ENCODE measurements at places on chromosomes 7 and 10. TPM values are rescaled to one million over a fixed set of nuclear protein-coding genes. Genes with fewer than 3 reads are reported as not detected.

ZNF503 gene
- total RNA-seq, result 10.4 TPM

- no peak overlapping the region for H3K4me3 ChIP-seq
- H3K27ac ChIP-seq, result no peak overlapping the region
- H3K36me3 ChIP-seq, result peaks cover 21% of the 10 kb centered on the region
- DNase-seq, result no peak
These were observed 229.4 kb downstream of the TNS3 start for GRCh38 chr7:47352394-47352968.

- H3K27me3 ChIP-seq, result no peaks in the 10 kb centered on the region
- no peaks in the 10 kb centered on the region for H3K4me1 ChIP-seq
- no peaks in the 10 kb centered on the region for H3K36me3 ChIP-seq
These were observed 167.2 kb downstream of the FRMD4A start for GRCh38 chr10:14163377-14164086.

- no peak overlapping the region for H3K4me3 ChIP-seq
- no peaks in the 10 kb centered on the region for H3K27me3 ChIP-seq
- no peaks in the 10 kb centered on the region for H3K4me1 ChIP-seq
- no peak overlapping the region for H3K27ac ChIP-seq
- DNase-seq, result no peak
These were observed 7.0 kb upstream of the PPP1R35 start for GRCh38 chr7:100443096-100443840.

CNPY4 gene
- 12.6 TPM for total RNA-seq

DNA sequence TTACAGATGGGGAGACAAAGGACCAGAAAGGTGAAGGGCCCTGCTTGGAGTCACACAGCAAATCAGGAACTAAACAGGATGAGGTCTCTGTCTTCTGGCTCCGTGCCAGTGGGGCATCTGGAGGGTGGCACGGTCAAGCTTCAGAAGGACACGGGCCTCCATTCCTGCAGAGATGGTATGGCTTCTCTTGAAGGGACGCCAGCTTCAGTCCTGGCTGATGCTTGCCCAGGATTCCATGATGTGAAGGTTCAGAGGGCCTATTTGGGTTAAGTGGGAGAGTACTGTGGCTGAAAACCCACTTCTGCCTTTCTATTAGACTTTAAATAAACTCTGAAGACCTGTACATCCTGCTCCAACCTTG, 6.1 kb downstream of the RAMP3 start:
- no peak overlapping the region for H3K4me3 ChIP-seq
- H3K36me3 ChIP-seq, result no peaks in the 10 kb centered on the region
- H3K27ac ChIP-seq, result no peak overlapping the region
- no peaks in the 10 kb centered on the region for H3K27me3 ChIP-seq
- no peaks in the 10 kb centered on the region for H3K4me1 ChIP-seq

SCIN gene
- 5.6 TPM for total RNA-seq

GRCh38 chr7:112484671-112485167, 3.9 kb downstream of the LSMEM1 start:
- no peak overlapping the region for H3K4me3 ChIP-seq
- no peaks in the 10 kb centered on the region for H3K36me3 ChIP-seq
- peak; percentile 77 for DNase-seq
- H3K4me1 ChIP-seq, result peaks cover 39% of the 10 kb centered on the region
- no peaks in the 10 kb centered on the region for H3K27me3 ChIP-seq
- peak overlapping the region; percentile 39 for H3K27ac ChIP-seq

GBX1 gene
- total RNA-seq, result not detected

ARHGAP19 gene
- 28.9 TPM for total RNA-seq

DNA sequence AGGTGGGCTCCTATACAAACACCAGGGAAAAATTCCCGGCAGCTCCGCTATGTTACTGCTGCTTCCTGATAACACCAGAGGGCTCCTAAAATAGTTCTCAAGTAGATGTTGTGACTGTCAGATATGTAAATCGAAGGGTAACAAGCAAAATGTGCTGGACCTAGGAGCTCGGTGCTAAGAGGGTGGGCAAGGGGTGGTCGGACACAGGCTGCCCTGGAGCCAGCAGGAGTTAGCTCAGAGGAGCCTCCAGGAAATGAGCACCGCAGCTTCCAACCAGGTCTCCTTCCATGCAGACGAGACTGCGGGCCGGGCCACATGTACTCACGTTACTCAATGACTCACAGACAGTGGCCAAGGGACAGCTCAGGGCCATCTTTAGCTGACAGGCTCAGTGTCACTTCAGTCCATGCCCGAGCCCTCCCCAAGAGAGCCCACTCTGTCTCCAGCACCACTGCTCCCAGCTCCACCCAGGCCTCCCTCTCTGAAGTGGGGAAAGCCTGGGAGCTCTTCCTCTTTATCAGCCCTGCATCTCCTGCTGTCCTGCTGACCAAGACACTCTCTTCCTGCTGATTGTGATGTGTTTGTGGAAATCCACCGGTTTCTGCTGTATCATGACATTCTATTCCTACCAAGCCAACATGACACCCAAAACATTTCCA, 37.2 kb upstream of the TMEM273 start:
- no peaks in the 10 kb centered on the region for H3K4me1 ChIP-seq
- H3K36me3 ChIP-seq, result no peaks in the 10 kb centered on the region
- no peak overlapping the region for H3K4me3 ChIP-seq
- no peak overlapping the region for H3K27ac ChIP-seq
- H3K27me3 ChIP-seq, result no peaks in the 10 kb centered on the region

DNA sequence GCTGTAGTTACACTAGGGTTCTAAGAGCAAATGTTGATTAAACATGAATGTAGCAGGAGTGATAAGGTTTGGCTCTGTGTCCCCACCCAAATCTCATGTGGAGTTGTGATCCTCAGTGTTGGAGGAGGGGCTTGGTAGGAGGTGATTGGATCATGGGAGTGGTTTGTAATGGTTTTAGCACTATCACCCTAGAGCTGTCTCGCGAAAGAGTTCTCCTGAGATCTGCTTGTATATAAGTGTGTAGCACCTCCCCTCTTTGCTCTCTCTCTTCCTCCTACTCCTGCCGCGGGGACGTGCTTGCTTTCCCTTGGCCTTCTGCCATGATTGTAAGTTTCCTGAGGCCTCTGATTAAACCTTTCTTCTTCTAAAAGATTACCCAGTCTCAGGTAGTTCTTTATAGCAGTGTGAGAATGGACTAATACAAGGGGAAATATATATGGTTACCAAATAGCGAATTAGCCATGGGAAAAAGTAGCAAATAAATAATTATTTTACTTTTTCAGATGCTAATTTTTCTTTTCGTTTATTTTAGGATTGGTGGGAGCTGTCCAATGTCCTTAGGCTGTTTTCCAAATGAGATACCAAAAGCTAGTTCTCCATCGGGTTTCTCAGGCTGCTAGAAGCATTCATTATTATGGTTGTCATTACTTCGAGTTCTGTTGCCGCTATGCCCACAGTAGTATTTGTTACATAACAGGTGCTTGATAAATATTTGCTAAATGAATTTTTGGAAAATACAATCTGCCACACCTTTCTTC, 58.7 kb downstream of the PTEN start:
- H3K27ac ChIP-seq, result no peak overlapping the region
- no peaks in the 10 kb centered on the region for H3K4me1 ChIP-seq
- H3K4me3 ChIP-seq, result no peak overlapping the region
- no peaks in the 10 kb centered on the region for H3K27me3 ChIP-seq
- H3K36me3 ChIP-seq, result 0 out of 2 replicates have a peak, but pooled peaks cover 2% of the 10 kb centered on the region

DNA sequence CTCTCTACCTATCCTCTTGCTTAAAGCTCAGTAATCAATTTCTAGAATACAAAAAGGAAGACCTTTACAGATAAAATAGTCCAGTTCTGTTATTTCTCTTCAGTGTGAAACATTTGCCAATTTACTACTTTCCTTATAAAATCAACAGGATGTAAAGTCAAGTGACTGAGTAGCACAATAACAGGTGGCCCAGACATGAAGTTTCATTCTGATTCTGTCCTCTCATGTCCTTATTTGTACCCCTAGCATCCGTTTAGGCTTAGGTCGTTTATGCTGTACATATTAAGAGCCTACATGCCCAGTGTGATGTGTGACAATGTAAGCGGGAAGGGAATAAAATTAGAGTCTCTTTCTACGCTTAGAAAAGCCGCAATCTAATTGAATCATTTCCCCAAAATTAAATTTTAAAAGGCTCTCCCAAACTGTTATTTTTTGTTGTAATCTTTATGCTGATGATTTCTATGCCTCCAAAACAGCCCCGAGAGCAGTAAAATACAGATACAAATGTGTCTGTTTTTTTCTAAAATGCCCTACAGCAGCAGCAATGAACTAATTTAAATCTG, 29.1 kb downstream of the EPC1 start:
- H3K4me1 ChIP-seq, result peaks cover 2% of the 10 kb centered on the region
- DNase-seq, result no peak
- no peaks in the 10 kb centered on the region for H3K27me3 ChIP-seq
- no peak overlapping the region for H3K27ac ChIP-seq
- H3K36me3 ChIP-seq, result no peaks in the 10 kb centered on the region

PTPRE gene
- total RNA-seq, result 0.44 TPM

DNA sequence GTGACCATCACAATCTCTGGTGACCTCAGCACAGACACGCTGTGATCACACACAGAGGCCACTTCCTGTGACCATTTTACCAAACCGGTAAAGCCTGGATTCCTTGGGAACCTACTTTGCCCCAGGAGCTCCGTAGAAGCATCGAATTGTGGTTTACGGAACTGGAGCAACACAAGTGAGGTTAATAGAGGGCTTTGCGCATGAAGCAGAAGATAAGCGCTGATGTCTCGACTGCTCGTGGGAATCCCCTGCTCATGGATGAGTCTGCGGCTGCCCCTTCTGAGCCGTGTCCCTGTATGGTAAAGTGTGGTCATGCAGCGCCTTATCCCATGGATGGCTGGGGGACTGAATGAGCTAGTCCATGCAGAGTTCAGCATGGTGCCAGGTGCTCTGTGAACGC, 53.6 kb downstream of the VIPR2 start:
- H3K36me3 ChIP-seq, result no peaks in the 10 kb centered on the region
- H3K4me1 ChIP-seq, result no peaks in the 10 kb centered on the region
- DNase-seq, result no peak

GRCh38 chr7:139242741-139243281, 11.8 kb downstream of the UBN2 start:
- H3K27ac ChIP-seq, result no peak overlapping the region
- H3K27me3 ChIP-seq, result no peaks in the 10 kb centered on the region
- peaks cover 5% of the 10 kb centered on the region for H3K36me3 ChIP-seq
- H3K4me1 ChIP-seq, result no peaks in the 10 kb centered on the region
